ENCODE measurements at places on chromosomes 2 and 18.

GRCh38 chr2:231360401-231360800, 35.1 kb upstream of the B3GNT7 start:
- no peak for DNase-seq

GRCh38 chr18:24263050-24263449, 124.2 kb downstream of the CABYR start:
- no peak for DNase-seq

- DNase-seq, result no peak
Observed at GRCh38 chr2:76998152-76998551, 524.0 kb downstream of the LRRTM4 start.

DNA sequence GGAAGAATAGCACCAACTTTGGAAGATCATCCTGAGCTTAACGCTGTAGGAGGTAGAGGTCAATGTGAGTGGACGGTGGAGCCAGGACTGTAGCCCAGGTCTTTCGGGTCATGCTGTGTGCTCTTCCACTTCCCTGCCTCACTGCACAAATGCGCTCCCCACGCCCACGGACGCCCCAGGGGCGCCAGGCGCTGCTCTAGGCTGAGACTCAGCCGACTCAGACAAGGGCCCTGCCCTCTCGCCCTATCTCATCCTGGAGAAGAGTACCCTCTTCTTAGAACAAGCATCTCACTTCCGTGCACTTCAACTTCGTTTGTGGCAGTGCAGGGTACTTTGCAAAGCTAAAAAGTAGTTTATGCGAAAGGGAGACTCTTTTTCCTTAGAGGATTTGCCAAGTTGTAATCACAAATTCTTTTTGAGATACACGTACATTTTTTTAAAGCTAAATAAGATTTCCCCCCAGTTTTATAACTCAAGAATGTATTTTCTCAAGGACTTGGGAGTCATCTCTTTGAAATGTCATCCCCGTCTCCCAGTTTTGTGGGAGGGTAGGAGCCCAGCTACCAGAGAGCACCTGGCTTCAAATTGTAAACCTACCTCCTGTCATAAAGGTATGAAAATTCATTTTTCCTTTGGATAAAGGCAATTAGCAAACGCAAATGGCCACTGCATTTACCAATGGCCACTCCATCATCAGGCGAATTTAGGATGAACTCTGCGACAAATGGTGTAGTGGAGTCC, 1.2 kb upstream of the PRELID3A start:
- no peak for DNase-seq

DNA sequence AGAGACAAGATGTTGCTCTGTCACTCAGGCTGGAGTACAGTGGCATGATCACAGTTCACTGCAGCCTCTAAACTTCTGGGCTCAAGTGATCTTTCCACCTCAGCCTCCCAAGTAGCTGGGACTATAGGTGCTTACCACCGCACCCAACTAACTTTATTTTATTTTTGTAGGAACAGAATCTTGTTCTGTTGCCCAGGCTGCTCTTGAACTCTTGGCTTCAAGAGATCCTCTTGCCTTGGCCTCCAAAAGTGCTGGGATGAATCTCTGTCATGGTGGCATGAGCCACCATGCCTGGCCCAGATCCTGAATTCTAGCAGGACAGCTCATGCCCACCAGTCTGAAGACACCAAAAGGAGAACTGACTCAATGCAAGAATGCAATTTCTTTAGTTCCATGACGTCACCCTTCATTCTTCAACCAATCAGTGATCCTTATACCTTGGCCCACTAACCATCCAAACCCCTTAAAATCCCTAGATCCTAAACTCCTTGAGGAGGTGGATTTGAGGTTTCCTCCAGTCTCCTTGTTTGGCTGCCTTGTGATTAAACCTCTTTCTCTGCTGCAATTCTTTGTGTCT, 25.6 kb upstream of the CXXC1 start:
- no peak for DNase-seq

GRCh38 chr18:7789856-7790552, 222.9 kb downstream of the PTPRM start:
- DNase-seq, result no peak

DNA sequence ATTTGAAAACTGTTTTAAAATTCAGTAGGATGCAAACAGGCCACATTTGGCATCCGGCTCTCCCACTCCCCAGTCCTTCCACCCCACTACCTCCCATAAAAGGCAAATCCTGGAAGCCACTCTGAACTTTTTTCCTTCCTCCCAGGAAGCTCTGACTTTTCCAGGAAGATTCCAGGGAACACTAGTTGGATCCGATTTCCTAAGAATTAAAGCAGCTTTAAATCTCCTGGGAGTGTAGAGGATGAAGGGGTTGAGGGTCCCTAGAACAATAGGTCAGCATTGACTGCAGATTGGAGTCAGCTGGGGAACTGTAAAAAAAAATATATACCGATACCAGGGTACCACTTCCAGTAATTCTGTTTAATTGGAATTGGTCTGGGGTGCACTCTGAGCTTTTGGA, 76.9 kb downstream of the CRIM1 start:
- DNase-seq, result no peak

DNA sequence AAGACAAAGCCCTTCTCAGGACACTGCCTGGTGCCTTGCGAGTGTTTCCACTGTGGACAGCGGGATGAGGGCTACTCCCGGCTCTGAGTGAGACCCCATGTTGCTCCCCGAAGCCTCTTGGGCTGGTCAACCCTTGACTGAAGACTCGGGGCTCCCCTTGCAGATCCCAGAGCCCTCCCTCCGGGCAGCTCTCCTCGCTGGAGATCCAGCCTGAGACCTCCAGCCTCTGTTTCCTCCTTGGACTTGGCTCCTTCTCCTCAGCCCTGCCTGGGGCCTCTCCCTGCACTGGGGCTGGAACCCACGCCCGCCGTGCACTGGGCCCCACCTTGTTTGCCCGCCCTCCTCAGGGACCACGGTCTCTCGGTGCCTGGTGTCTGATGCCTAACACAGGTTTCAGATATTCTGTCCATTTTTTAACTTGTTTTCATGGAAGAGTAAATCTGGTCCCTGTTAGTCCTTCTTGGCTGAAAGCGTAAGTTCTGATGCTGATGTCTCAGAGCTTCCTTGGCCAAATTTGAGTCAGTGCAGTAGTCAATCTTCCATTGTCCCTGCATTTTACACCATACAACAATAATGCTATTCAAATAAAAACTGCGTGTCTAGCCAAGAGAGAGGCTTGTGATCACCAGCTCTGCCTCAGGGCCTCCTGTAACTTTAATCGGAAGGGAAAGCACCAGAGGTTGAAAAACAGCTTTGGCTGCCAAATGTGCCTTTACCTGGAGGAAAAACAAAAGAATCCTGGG, 139.3 kb upstream of the CTDP1 start:
- no peak for DNase-seq
